Uterus (tissue), 4 donors: ENCODE measurements at places on chromosomes 6 and 20. TPM values are rescaled to one million over a fixed set of nuclear protein-coding genes. Genes with fewer than 3 reads are reported as not detected.
A peak's percentile ranks its signal among the peaks of the same experiment; 100 is the strongest.

DNA sequence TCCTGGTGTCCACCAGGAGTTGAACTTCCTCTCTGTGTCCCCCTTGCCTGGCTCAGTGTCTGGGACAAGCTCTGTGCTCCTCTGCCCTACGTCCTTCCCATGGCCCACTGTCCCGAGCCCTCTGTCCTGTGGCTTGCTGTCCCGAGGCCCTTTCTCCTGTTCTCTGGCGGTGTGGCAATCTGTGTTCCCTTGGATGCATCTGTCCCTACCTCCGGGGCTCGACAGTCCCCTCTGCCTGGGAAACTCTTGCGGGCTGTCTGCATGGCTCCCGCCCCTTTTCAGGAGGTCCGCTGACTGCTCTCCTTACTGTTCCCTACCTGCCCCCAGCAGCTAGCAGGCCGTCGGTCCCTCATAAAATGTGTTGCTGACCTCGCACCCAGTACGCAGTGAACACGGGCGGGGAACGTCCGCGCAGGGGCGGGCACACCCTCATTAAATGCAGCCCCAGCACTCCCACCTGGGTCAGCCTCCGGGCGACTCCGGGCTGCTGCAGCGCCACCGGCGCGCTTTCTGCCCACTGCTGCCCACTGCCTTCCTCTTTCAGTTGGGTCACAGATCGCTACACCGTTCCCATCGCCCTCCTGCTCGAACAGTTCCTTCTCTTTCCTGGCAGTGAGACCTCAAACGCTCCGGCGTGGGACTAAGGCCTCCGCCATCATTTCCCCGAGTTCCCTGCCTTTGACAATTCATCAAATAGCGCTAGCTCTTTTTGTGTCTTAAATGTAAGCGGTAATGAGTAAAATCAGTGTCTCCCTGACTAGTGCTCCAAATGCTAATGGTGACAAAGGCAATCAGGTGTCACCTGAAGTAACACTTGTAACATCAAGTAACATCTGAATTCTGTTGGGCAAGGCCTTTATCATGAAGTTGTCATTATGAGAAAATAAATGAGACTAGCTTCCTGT lies 60.5 kb downstream of the RSPH3 start:
- no peaks in the 10 kb centered on the region for H3K27me3 ChIP-seq
- H3K36me3 ChIP-seq: no peaks in the 10 kb centered on the region
- DNase-seq: no peak
- no peaks in the 10 kb centered on the region for H3K4me1 ChIP-seq
- no peak overlapping the region for H3K4me3 ChIP-seq

GRCh38 chr6:168605964-168606363 lies 165.0 kb downstream of the SMOC2 start:
- DNase-seq: no peak
- no peaks in the 10 kb centered on the region for H3K36me3 ChIP-seq
- no peaks in the 10 kb centered on the region for H3K27me3 ChIP-seq
- H3K27ac ChIP-seq: peak overlapping the region; percentile 82
- no peaks in the 10 kb centered on the region for H3K4me1 ChIP-seq

MAPK13 gene
- total RNA-seq: 10.9 TPM

CCDC170 gene
- 2.6 TPM for total RNA-seq

GRCh38 chr6:18289283-18289682 lies 25.0 kb upstream of the DEK start:
- H3K4me1 ChIP-seq: no peaks in the 10 kb centered on the region
- H3K36me3 ChIP-seq: no peaks in the 10 kb centered on the region
- H3K4me3 ChIP-seq: no peak overlapping the region
- DNase-seq: no peak

- no peak overlapping the region for H3K4me3 ChIP-seq
- no peaks in the 10 kb centered on the region for H3K27me3 ChIP-seq
- H3K27ac ChIP-seq: peak overlapping the region; percentile 53
These were observed 561.3 kb upstream of the JAG1 start for GRCh38 chr20:11235058-11235457.

DNA sequence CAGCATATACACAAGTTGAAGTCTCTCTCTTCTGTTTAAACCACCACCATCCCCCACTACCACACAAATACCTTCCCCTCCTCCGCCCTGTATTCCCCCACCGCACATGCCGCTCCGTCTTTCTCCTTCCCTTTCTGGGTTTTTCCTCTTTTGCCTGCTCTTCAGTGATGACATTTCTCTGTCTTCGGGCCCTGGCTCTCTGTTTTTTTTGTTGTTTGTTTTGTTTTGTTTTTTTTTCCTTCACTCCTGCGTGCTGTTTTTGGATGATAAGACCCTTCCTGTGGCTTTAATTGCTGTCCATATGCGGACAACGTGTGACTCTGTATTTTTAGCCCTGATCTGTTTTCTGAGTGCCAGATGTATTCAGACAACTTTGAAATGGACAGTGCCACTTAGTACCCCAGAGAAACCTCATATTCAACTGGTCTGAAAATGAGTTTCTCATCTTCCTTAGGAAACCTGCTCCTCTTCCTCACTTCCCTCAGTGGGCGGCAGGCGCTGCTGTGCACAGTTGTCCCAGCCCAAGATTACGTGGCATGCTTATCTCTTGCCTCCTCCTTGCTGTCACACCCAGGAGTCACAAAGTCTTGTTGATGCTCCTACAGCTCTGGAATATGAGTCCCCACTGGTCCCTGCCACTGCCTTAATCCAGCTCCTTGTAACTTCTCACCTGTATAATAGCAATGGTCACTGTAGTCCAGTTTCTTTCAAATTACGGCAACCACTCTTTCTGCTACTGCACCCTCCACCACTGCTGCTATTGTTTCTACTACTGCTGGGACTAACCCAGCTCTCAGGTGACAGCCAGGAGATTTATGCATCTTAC lies 8.2 kb downstream of the PPP1R14C start:
- no peak for DNase-seq
- no peak overlapping the region for H3K4me3 ChIP-seq
- no peak overlapping the region for H3K27ac ChIP-seq

OTOR gene
- not detected for total RNA-seq

- no peak overlapping the region for H3K4me3 ChIP-seq
- H3K4me1 ChIP-seq: no peaks in the 10 kb centered on the region
- no peak for DNase-seq
- H3K27ac ChIP-seq: no peak overlapping the region
These were observed 16.7 kb downstream of the TRAPPC3L start for GRCh38 chr6:116528780-116529179.

DNA sequence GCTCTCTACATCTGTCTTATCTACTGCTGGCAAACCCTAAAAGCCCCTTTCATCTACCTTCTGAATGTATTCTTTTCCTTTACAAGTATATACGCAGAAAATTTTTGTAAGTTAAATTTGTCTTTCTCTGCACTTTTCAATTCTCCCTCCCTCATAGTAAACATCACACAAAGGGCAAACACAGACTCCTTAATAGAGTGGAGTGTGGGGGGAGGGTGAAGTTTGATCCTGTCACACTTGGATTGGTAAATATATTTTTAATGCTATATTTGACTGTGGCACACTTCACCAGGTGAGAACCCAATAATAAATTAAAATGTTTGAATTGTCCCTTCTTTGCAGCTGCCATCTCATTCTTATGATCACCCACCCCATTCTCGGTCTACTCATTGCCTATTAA lies 33.2 kb upstream of the PAQR8 start:
- H3K27ac ChIP-seq: no peak overlapping the region
- no peaks in the 10 kb centered on the region for H3K27me3 ChIP-seq
- DNase-seq: no peak
- H3K4me3 ChIP-seq: no peak overlapping the region

EBF4 gene
- 69.5 TPM for total RNA-seq

- no peaks in the 10 kb centered on the region for H3K27me3 ChIP-seq
- no peaks in the 10 kb centered on the region for H3K4me1 ChIP-seq
- H3K27ac ChIP-seq: no peak overlapping the region
These were observed 137.9 kb upstream of the EDN1 start for GRCh38 chr6:12152023-12152970.

DNA sequence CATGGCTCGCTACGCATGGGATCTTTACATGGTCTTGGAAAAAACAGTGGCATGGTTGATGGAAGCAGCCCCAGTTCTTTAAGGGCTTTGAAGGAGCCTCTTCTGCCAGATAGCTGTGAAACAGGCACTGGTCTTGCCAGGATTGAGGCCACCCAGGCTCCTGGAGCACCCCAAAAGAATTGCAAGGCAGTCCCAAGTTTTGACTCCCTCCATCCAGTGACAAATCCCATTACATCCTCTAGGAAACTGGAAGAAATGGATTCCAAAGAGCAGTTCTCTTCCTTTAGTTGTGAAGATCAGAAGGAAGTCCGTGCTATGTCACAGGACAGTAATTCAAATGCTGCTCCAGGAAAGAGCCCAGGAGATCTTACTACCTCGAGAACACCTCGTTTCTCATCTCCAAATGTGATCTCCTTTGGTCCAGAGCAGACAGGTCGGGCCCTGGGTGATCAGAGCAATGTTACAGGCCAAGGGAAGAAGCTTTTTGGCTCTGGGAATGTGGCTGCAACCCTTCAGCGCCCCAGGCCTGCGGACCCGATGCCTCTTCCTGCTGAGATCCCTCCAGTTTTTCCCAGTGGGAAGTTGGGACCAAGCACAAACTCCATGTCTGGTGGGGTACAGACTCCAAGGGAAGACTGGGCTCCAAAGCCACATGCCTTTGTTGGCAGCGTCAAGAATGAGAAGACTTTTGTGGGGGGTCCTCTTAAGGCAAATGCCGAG lies 78.2 kb downstream of the ASXL1 start:
- H3K4me1 ChIP-seq: no peaks in the 10 kb centered on the region
- DNase-seq: no peak
- H3K36me3 ChIP-seq: no peaks in the 10 kb centered on the region
- H3K4me3 ChIP-seq: no peak overlapping the region
- H3K27ac ChIP-seq: no peak overlapping the region

- H3K27me3 ChIP-seq: no peaks in the 10 kb centered on the region
- H3K27ac ChIP-seq: no peak overlapping the region
- H3K4me1 ChIP-seq: no peaks in the 10 kb centered on the region
These were observed 25.8 kb upstream of the CEP85L start for GRCh38 chr6:118677193-118677592.

PDE7B gene
- 15.4 TPM for total RNA-seq

- H3K36me3 ChIP-seq: no peaks in the 10 kb centered on the region
- H3K27ac ChIP-seq: no peak overlapping the region
- H3K27me3 ChIP-seq: no peaks in the 10 kb centered on the region
- H3K4me3 ChIP-seq: no peak overlapping the region
These were observed 175.7 kb downstream of the DLL1 start for GRCh38 chr6:170114956-170115855.

LY6G6D gene
- total RNA-seq: 2.0 TPM

DNA sequence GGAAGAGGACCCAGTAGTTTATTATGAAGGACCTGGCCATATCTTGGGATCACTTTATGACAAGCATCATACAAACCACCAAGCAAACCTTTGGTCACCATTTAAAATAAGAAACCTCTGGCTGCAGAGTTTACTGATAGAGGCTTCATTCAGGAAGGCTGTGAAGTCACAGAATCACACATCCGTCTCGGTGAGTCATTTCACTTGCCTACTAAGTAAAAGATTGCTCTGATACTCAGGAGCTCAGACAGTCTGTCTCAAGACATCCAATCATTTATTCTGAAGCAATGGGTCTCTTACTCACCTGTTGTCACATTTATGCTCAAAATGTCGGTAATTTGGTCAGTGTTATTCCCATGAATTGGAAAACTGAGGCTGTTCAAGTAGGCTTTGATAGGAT lies 33.7 kb downstream of the ADGRF5 start:
- no peaks in the 10 kb centered on the region for H3K27me3 ChIP-seq
- no peak overlapping the region for H3K27ac ChIP-seq
- no peak for DNase-seq
- no peaks in the 10 kb centered on the region for H3K4me1 ChIP-seq
- no peaks in the 10 kb centered on the region for H3K36me3 ChIP-seq

DNA sequence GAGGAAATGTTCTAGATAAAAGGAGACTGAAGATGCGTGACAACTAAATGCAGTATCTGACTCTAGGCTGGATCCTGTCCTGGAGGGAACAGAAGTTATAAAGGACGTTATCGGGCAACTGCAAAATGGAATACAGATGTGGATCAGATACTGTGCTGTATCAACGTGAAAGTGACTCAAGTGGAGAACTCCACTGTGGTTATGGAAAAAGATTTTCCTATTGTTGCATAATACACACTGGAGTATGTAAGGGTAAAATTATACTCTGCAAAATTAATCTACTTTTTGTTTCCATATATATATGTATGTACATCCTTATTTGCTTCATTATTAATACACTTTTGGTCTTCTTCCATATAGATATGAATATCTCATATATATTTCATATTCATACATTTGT lies 654.0 kb downstream of the QKI start:
- no peaks in the 10 kb centered on the region for H3K27me3 ChIP-seq
- H3K27ac ChIP-seq: no peak overlapping the region
- no peak for DNase-seq
- no peak overlapping the region for H3K4me3 ChIP-seq
- H3K4me1 ChIP-seq: no peaks in the 10 kb centered on the region

ZBP1 gene
- total RNA-seq: not detected

CAP2 gene
- total RNA-seq: 27.6 TPM

GRCh38 chr20:33284284-33284683 lies 1.3 kb downstream of the BPIFB1 start:
- no peak for DNase-seq
- H3K4me1 ChIP-seq: no peaks in the 10 kb centered on the region
- no peak overlapping the region for H3K4me3 ChIP-seq

SLC22A16 gene
- total RNA-seq: not detected

DNA sequence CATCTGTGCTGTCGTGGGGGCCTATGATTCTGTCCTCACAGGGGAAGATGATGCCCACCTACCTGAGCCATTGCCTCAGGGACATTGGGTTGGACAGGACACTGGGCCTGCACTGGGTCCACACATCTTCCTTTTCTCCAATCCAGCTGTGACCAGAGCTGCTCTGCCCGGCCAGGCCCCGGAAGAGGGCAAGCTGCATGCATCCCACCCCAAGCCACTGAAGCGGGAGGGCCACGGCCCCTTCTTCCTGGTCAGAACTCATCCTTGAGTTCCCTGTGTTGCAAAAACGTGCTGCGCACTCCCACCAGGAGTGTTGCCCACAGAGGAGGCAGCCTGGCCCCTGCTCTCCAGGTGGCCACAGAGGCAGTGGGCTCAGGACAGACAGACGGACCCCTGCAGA lies 38.2 kb downstream of the SPDEF start:
- H3K27me3 ChIP-seq: no peaks in the 10 kb centered on the region
- H3K4me1 ChIP-seq: no peaks in the 10 kb centered on the region
- H3K4me3 ChIP-seq: no peak overlapping the region

GRCh38 chr20:50701041-50701963 lies 10.0 kb upstream of the RIPOR3 start:
- no peaks in the 10 kb centered on the region for H3K36me3 ChIP-seq
- H3K4me3 ChIP-seq: no peak overlapping the region
- no peak for DNase-seq

PRICKLE4 gene
- 10.4 TPM for total RNA-seq

NOX3 gene
- not detected for total RNA-seq

- no peaks in the 10 kb centered on the region for H3K36me3 ChIP-seq
- H3K27ac ChIP-seq: no peak overlapping the region
- no peak for DNase-seq
- H3K4me1 ChIP-seq: no peaks in the 10 kb centered on the region
- H3K4me3 ChIP-seq: no peak overlapping the region
- no peaks in the 10 kb centered on the region for H3K27me3 ChIP-seq
These were observed 29.9 kb upstream of the SLC23A2 start for GRCh38 chr20:5031206-5031557.

DSP gene
- 28.3 TPM for total RNA-seq
